ENCODE measurements at places on chromosomes 5 and 9.

- no peak for DNase-seq
Observed at GRCh38 chr9:119349351-119349825, 19.8 kb downstream of the BRINP1 start.

- no peak for DNase-seq
Observed at GRCh38 chr9:130110166-130110565, 56.5 kb downstream of the GPR107 start.

GRCh38 chr5:157115502-157115901 is 6.7 kb upstream of the HAVCR2 start:
- DNase-seq: no peak

GRCh38 chr9:92980085-92980745 is 32.9 kb downstream of the FGD3 start:
- no peak for DNase-seq

DNA sequence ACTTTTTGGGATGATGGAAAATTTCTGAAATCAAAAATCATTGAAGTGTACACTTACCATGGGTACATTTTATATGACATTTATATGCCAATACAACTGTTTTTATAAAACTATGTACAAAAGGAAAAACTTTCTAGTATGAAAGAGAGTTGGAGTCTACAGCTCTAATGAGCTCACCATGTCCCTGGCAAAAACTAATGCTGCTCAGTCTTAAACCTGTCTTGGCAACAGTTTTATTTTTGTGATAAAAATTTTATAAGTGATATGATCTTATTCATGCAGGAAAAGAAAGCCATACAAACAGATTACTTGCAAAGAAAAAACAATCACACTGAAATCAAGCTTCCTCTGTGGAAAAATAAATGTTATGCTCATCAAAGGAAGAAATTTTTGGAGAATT is 78.9 kb upstream of the RASEF start:
- no peak for DNase-seq

DNA sequence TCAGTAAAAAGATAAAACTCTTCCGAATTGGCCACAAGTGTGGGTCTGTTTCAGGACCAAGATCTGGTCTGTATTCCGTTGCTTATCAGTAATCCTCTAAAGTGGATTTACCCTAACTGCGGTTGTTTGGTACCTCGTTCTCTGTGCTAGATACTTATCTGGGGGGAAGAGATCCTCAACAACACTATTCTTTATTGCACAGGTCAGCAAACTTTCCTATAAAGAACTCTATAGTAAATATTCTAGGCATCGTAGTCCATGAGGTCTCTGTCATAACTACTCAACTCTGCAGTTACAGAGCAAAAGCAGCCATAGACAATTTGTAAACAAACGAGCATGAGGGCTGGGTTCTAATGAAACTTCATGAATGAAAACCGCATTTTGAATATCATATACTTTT is 335.8 kb upstream of the KIF2A start:
- no peak for DNase-seq

- DNase-seq: no peak
Observed at GRCh38 chr5:14400085-14400484, 181.5 kb upstream of the OTULINL start.

GRCh38 chr5:24789611-24790351 is 145.0 kb upstream of the CDH10 start:
- DNase-seq: no peak
